Glutamatergic neuron (in vitro differentiated cells): ENCODE measurements at places on chromosomes 12 and 14. TPM values are rescaled to one million over a fixed set of nuclear protein-coding genes. Genes with fewer than 3 reads are reported as not detected.

The BEST3 gene
- total RNA-seq = not detected

The RNASE7 gene
- not detected for total RNA-seq

The MAP1LC3B2 gene
- 4.4 TPM for total RNA-seq

The AKAP6 gene
- total RNA-seq = 600 TPM

The RTL1 gene
- total RNA-seq = not detected

The NRXN3 gene
- 1.2 TPM for total RNA-seq

The C1S gene
- 3.5 TPM for total RNA-seq

The OR11H6 gene
- not detected for total RNA-seq

The EFCAB11 gene
- 3.1 TPM for total RNA-seq

The ANP32D gene
- not detected for total RNA-seq

The ZC2HC1C gene
- 3.2 TPM for total RNA-seq

The AKAP3 gene
- 3.3 TPM for total RNA-seq

The PAPLN gene
- 2.8 TPM for total RNA-seq

The SERPINA9 gene
- total RNA-seq = not detected

The NELL2 gene
- 140 TPM for total RNA-seq

The BIN2 gene
- not detected for total RNA-seq

The SNAPC1 gene
- 1.3 TPM for total RNA-seq

The CIT gene
- 20.8 TPM for total RNA-seq

The LYZ gene
- total RNA-seq = 0.37 TPM

The SMIM41 gene
- 0.88 TPM for total RNA-seq

The ATP2A2 gene
- 269 TPM for total RNA-seq

The PROX2 gene
- total RNA-seq = not detected

The DEGS2 gene
- total RNA-seq = 0.34 TPM

The SIRT4 gene
- 3.8 TPM for total RNA-seq

The HOXC10 gene
- not detected for total RNA-seq

The TSHR gene
- total RNA-seq = 0.74 TPM

The IRF2BPL gene
- total RNA-seq = 23.3 TPM

The POTEM gene
- total RNA-seq = not detected

The KRT78 gene
- not detected for total RNA-seq

The WNT5B gene
- 16.3 TPM for total RNA-seq

The LMNTD1 gene
- total RNA-seq = 1.1 TPM

The CACNA2D4 gene
- total RNA-seq = not detected

The TAS2R19 gene
- total RNA-seq = 7.9 TPM

The NOVA1 gene
- 119 TPM for total RNA-seq

The STXBP6 gene
- total RNA-seq = 0.49 TPM

The ITGA5 gene
- total RNA-seq = 1.8 TPM

The RNASE12 gene
- not detected for total RNA-seq

The IL26 gene
- total RNA-seq = not detected

The FAM181A gene
- not detected for total RNA-seq

The LRRC10 gene
- total RNA-seq = not detected

The ALX1 gene
- total RNA-seq = 3.8 TPM

The ASCL1 gene
- total RNA-seq = not detected
